Esophagus squamous epithelium (tissue), 5 donors: ENCODE measurements at places on chromosomes 2 and 18.

GRCh38 chr2:109331896-109332848, 203.2 kb downstream of the SH3RF3 start:
- no peaks in the 10 kb centered on the region for H3K36me3 ChIP-seq
- peak overlapping the region; percentile 66 for H3K27ac ChIP-seq
- DNase-seq: peak; percentile 29
- H3K4me1 ChIP-seq: peaks cover 42% of the 10 kb centered on the region
- H3K4me3 ChIP-seq: peak overlapping the region; percentile 26

- DNase-seq: no peak
- no peaks in the 10 kb centered on the region for H3K27me3 ChIP-seq
- no peaks in the 10 kb centered on the region for H3K4me1 ChIP-seq
- H3K27ac ChIP-seq: no peak overlapping the region
These were observed 667.6 kb downstream of the CNTNAP5 start for GRCh38 chr2:124692707-124693106.

DNA sequence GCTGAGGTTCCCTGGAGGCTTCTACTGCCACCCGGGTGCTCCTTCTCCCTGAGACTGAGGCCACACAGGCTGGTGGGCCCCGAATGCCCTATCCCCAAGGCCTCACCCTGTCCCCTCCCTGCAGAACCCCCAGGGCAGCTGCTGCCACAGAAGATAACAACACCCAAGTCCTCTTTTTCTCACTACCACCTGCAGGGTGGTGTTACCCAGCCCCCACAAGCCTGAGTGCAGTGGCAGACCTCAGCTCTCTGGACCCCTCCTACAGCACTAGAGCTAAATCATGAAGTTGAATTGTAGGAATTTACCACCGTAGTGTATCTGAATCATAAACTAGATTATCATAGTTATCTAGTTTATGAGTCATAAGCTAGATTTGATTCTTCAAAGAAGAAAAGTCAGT, 7.3 kb upstream of the CENPA start:
- no peaks in the 10 kb centered on the region for H3K27me3 ChIP-seq
- no peak overlapping the region for H3K27ac ChIP-seq
- H3K36me3 ChIP-seq: peaks cover 57% of the 10 kb centered on the region
- no peak overlapping the region for H3K4me3 ChIP-seq
- DNase-seq: no peak
- H3K4me1 ChIP-seq: peaks cover 3% of the 10 kb centered on the region

- H3K36me3 ChIP-seq: no peaks in the 10 kb centered on the region
- H3K4me3 ChIP-seq: no peak overlapping the region
- no peaks in the 10 kb centered on the region for H3K4me1 ChIP-seq
- no peak overlapping the region for H3K27ac ChIP-seq
These were observed 82.3 kb upstream of the SPRED2 start for GRCh38 chr2:65514555-65515195.
